Right renal pelvis (tissue), 4 donors: ENCODE measurements at places on chromosomes 11 and 22. TPM values are rescaled to one million over a fixed set of nuclear protein-coding genes. Genes with fewer than 3 reads are reported as not detected.

GRCh38 chr11:31711137-31711536 lies 100.0 kb downstream of the PAX6 start:
- DNase-seq = no peak

Gene MIAT
- polyA plus RNA-seq = 0.39 TPM

- no peak for DNase-seq
Observed at GRCh38 chr11:100984668-100985067, 144.9 kb downstream of the PGR start.

GRCh38 chr11:1484695-1485503 lies 1.7 kb downstream of the MOB2 start:
- no peak for DNase-seq

DNA sequence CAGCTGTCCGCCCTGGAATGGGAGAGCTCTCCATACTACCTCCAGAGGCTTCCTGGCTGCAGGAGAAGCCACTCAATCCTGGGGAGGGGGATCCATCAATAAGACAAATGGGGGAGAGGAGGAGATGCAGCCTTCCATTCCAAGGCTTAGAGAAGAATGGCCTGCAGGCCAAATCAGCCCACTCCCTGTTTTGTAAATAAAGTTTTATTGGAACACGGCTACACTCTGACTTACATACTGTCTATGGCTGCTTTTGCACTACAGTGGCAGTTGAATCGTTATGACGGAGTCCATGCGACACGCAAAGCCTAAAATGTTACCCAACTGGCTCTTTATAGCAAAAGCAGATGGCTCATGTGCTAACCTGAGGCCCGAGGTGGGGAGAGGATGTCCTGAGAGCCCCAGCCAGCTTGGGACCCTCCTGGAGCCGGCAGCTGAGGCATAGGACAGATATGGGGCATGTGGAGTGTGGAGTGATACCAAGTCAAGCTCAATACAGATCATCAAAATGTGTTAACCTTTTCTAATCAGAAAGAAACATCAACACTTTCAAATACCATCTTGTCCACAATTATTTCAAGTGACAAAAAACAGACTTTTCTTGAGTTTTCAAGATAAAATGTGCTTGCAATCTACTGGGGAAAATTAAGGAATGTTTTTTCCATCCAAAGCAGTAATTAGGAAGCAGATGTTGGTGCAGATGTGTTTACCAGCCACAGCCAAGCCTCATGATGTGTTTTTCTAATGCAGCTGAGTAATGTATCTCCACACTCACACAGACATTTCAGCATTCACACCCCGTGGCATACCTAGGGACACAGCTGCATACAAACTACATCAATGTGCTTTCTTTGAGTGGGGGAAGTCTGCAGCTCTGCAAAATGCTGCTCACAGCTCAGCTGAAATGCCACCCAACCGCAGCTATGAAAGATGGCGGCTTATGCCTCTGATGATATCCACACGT lies 181.6 kb downstream of the SHANK2 start:
- no peak for DNase-seq

GRCh38 chr11:92744929-92745585 lies 224.4 kb upstream of the MTNR1B start:
- DNase-seq = no peak

GRCh38 chr11:134524896-134525845 lies 113.1 kb upstream of the B3GAT1 start:
- DNase-seq = no peak

Gene OR2AT4
- not detected for polyA plus RNA-seq

- DNase-seq = no peak
Observed at GRCh38 chr11:66888282-66888681, 31.4 kb downstream of the LRFN4 start.

DNA sequence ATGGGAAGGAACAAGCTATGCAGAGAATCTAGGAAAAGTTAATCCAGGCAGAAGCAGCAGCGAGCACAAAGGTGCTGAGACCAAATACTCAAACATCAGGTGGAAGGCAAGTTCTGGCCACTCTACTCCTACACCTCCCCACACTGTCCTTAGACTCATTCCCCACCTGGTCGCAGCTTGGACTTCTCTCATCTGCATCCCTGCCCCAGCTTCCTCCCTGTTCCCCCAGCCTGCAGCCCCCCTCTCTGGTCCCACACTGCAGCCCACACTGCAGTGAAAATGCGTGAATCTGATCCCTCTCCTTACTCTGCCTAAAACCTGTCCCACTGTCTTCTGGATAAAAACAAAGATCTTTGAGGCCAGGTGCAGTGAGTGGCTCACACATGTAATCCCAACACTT lies 9.1 kb downstream of the TPBGL start:
- DNase-seq = no peak

GRCh38 chr22:37176464-37177061 lies 11.5 kb downstream of the C1QTNF6 start:
- no peak for DNase-seq

DNA sequence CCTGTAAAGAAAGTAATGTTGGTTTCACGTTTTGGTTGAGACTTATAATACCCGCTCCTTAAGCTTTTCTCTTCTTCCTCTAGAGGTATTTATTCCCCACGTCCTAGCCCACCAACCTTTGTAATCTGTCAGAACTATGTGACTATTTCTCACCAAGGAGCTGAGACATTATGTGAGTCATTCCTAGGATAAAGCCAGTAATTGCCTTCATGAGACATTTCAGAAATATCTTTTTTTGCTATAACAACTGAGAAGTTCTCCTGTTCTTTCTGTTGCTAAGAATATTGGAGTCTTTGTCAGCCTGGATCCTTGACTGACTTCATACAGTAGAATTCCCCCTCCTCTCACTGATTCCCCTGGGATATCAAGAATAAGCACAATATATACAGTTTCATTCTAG lies 1497.0 kb upstream of the TENM4 start:
- DNase-seq = no peak

Gene SYCE3
- not detected for polyA plus RNA-seq

- no peak for DNase-seq
Observed at GRCh38 chr22:40120848-40121247, 56.9 kb upstream of the TNRC6B start.

DNA sequence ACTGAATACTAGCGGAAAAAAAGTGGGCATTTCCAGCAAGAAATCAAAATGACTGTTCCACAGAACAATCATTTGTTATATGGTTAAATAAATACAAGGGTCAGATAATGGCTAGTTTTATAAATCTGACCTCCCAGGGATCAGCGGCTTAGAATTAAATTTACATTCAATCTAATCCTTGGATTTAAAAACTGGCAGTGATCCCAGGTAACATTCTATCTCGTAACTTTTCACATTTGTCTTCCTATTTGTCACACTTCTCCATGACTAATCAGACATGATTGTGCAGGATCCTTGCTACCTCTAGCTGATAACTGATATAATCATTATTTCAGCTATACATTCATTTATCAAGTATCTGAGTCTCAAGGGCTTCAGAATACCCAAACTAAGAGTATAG lies 2.9 kb upstream of the MMP3 start:
- DNase-seq = no peak

DNA sequence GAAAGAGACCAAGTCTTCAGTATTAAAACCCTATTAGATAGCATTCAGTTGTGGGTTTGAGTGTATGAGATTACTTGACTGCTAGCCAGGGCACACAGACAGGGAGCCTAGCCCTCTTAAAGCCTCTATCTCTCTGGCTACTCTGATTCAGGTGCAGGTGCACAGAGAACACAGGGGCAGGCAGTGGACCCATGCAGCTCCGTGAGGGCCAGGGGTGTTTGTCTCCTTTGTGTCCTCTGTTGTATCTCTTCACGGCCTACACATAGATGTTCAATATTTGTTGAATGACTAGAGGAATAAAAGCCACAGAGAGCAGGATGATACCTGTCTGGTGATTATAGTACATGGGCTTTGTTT lies 21.5 kb upstream of the AIFM3 start:
- no peak for DNase-seq

DNA sequence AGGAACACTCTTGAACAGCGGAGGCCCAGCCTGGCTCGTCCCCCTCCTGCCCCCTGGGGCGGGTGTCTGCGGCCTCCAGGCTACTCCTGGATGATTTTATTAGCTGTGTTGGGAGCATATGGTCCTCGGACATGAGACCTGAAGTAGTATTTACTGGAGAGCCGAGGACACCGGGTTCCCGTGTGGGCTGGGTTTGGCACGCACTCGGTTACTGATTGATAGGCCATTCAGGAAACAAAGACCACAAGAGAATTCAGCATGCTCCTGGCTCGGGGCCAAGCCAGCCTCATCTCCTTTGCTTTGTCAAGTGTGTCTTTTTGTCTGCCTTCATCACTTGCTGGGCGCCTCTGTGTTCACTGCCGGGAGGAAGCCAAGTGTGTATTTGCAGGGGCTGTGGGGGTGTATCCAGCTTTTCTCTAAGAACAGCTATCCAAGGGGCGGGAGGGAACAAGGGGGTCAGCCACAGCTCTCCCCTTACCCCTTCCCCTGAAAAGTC lies 9.7 kb downstream of the FXYD2 start:
- no peak for DNase-seq

- DNase-seq = no peak
Observed at GRCh38 chr11:120658071-120658423, 146.5 kb downstream of the GRIK4 start.

Gene TAF10
- 80.9 TPM for polyA plus RNA-seq

DNA sequence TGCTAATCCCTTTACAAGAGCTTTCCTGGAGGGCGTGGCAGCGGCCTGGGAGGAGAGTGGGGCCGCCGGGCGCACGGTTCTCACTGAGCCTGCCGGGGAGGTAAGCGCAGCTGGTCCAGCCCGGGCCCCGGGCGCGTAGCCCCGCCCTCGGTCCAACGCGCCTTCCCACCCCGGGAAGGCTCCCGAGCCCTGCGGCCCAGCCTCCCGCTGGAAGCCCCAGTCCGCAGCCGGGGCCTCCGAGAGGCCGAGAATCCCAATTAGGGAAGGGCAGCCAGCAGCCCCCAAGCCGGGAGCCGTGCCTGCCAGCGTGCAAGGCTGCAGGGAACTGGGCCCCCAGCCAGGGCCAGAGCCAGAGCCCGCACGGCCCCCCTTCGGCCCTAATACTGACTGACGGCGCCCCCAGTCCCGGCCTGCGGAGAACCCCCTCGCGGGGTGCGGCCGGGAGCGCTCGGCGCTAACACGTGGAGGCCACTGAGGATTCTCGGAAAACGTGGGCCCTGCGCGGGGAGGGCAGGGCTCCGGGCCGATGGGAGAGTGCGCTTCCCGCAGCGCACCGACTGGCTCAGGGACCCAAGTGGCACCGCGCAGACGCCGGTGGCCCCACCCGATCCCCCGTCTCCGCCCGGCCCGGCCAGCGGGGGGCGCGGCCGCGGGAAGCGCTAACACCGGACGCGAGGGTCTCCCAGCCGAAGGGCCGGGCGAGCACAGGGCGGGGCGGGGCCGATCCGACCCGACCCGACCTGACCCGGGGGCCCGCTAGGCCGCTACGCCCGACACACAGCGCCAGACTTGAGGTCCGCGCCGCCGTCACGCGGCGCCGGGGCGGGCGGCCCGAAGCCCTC lies 5.7 kb downstream of the ZFTA start:
- no peak for DNase-seq

Gene HEPHL1
- polyA plus RNA-seq = 0.20 TPM

Gene SCUBE2
- 7.7 TPM for polyA plus RNA-seq

Gene MYRF
- 23.2 TPM for polyA plus RNA-seq

GRCh38 chr22:31350410-31350863 lies 4.3 kb upstream of the PATZ1 start:
- no peak for DNase-seq

Gene CRYBB3
- 0.23 TPM for polyA plus RNA-seq

GRCh38 chr11:120482149-120482548 lies 29.4 kb upstream of the GRIK4 start:
- DNase-seq = no peak

- DNase-seq = no peak
Observed at GRCh38 chr22:46132830-46133587, 17.3 kb upstream of the PPARA start.

Gene NCR3LG1
- polyA plus RNA-seq = 1.4 TPM

- no peak for DNase-seq
Observed at GRCh38 chr11:14657841-14658240, 14.2 kb downstream of the PDE3B start.

Gene SEPTIN5
- 37.5 TPM for polyA plus RNA-seq

GRCh38 chr11:72228844-72229231 lies 4.3 kb downstream of the INPPL1 start:
- no peak for DNase-seq

Gene HBB
- 127 TPM for polyA plus RNA-seq

Gene TST
- 64.8 TPM for polyA plus RNA-seq

Gene TUT1
- polyA plus RNA-seq = 24.4 TPM

Gene PANX3
- 0.03 TPM for polyA plus RNA-seq

Gene IGF2
- 809 TPM for polyA plus RNA-seq
